ENCODE measurements at places on chromosomes 7 and 10. TPM values are rescaled to one million over a fixed set of nuclear protein-coding genes. Genes with fewer than 3 reads are reported as not detected.

GRCh38 chr10:70596110-70596798 is 6.3 kb downstream of the PRF1 start:
- no peaks in the 10 kb centered on the region for H3K36me3 ChIP-seq
- no peak overlapping the region for H3K27ac ChIP-seq
- H3K4me3 ChIP-seq, result no peak overlapping the region
- H3K27me3 ChIP-seq, result no peaks in the 10 kb centered on the region
- H3K4me1 ChIP-seq, result peaks cover 7% of the 10 kb centered on the region

- no peaks in the 10 kb centered on the region for H3K27me3 ChIP-seq
- H3K27ac ChIP-seq, result no peak overlapping the region
- H3K4me3 ChIP-seq, result no peak overlapping the region
- H3K4me1 ChIP-seq, result no peaks in the 10 kb centered on the region
Measured at GRCh38 chr7:147971606-147972110, 618.9 kb upstream of the C7orf33 start.

BMPER gene
- total RNA-seq, result not detected

DNA sequence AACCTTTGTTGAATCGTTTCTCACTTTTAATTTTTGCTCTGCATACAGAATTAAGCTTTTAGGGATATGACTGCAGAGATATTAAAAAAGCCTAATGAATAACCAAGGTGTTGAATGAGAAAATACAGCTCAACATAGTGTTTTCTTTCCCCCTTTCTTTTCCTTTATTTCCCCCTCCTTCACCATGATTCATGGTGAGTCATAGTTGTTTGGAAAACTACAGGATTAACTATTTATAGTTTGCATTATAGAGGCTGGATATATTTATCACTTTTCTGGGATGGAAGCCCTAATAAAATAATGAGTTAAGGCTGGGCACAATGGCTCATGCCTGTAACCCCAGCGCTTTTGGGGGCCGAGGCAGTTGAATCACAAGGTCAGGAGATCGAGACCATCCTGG is 115.0 kb downstream of the DNAJB9 start:
- H3K4me1 ChIP-seq, result no peaks in the 10 kb centered on the region
- H3K36me3 ChIP-seq, result no peaks in the 10 kb centered on the region
- no peak overlapping the region for H3K27ac ChIP-seq
- H3K27me3 ChIP-seq, result no peaks in the 10 kb centered on the region
- no peak overlapping the region for H3K4me3 ChIP-seq

- no peaks in the 10 kb centered on the region for H3K4me1 ChIP-seq
- peaks cover 10% of the 10 kb centered on the region for H3K27me3 ChIP-seq
- no peak overlapping the region for H3K4me3 ChIP-seq
- no peak for DNase-seq
- no peak overlapping the region for H3K27ac ChIP-seq
Measured at GRCh38 chr7:41731493-41732435, 28.9 kb upstream of the INHBA start.

GRCh38 chr10:98235846-98236245 is 32.1 kb downstream of the LOXL4 start:
- peak overlapping the region; percentile 87 for H3K27ac ChIP-seq
- H3K4me3 ChIP-seq, result no peak overlapping the region
- peaks cover 9% of the 10 kb centered on the region for H3K36me3 ChIP-seq
- no peak for DNase-seq
- H3K27me3 ChIP-seq, result no peaks in the 10 kb centered on the region
- no peaks in the 10 kb centered on the region for H3K4me1 ChIP-seq

DNA sequence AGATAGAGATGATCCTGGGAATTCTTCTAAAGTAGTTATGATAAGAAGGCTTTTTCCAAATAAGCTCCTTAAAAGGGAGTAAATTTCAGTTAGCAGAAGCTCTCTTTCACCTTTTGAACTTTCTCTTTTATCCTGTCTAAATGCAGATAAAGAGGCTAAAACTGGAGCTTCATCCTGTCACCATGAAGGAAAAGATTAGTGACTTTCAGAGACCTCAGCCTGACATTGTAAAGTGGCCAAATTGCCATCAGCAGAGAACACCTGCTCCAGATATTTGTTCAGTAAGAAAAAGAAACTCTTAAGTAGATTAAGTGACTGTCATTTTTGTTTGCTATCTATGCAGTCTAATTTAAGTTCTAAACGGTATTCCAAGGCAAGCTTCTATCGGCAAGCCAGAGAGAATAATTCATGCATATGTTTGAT is 18.3 kb downstream of the VWDE start:
- H3K36me3 ChIP-seq, result no peaks in the 10 kb centered on the region
- H3K27ac ChIP-seq, result no peak overlapping the region
- DNase-seq, result no peak
- peaks cover 17% of the 10 kb centered on the region for H3K4me1 ChIP-seq
